ENCODE measurements at places on chromosomes 7 and 10.

DNA sequence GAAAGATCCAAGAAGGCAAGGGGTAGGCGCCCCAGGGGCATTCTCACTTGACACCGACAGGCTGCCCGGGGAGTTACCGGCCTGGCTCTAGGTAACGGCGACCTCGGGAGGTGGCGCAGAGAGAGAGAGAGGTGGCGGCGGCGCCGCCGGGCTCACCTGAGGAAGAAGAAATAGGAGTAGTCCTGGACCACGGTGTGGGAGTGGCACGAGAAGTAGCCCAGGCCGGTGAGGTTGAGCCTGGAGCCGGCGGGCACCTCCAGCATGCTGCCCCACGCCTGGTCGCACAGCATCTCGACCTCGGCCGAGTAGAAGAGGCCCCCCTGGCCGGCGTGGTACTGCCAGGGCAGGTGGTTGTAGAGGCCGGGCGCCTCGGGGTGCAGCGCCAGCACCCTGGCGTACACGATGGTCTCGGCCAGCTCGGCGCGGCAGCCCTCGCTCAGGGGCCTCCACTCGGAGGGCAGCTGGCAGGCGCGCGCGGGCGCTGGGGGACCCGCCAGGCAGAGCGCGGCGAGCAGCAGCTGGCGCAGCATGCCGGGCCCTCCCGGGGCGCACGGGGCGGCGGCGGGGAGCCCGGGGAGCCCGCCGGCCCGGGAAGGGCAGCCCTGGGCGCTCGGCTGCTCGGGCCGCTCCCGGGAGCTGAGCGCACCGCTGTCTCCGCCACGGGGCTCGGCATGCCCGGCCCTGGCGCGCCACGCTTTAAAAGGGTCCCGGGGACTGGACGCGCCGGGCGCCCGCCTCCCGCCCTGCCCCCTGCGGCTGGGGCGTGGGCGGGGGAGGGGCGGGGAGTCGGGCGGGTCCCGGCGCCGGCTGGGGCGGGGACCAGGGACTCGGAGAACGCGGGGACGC lies at the start of gene CCDC3:
Gene CCDC3 (minus strand): TSS at position 673 of the 846 bp plus-strand sequence. CDS start 143 bp downstream, at position 530.
- DNase-seq = peak; percentile 24

DNA sequence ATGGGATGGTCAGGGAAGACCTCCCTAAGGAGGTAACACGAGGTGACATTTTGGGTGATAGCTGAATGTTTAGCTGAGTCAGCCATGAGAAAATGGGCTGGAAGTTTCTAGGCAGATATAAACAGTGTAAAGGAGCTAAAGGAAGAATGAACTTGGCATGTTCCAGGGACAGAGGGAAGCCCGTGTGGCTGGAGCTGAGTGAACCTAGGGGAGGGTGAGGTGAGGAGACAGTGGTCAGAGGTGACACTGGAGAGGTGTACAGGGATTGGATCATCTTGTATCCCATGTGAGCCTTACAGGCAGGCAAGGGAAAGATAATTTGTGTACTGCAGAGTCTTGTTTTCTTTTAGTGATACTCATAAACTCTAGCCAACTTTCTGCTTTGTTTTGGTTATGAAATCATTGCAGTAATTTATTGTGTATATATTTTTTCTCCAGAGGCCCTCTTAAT lies 1.8 kb downstream of the STARD3NL start:
- peak; percentile 50 for DNase-seq

- DNase-seq = no peak
Observed at GRCh38 chr7:26688936-26689506, 175.4 kb downstream of the SKAP2 start.

DNA sequence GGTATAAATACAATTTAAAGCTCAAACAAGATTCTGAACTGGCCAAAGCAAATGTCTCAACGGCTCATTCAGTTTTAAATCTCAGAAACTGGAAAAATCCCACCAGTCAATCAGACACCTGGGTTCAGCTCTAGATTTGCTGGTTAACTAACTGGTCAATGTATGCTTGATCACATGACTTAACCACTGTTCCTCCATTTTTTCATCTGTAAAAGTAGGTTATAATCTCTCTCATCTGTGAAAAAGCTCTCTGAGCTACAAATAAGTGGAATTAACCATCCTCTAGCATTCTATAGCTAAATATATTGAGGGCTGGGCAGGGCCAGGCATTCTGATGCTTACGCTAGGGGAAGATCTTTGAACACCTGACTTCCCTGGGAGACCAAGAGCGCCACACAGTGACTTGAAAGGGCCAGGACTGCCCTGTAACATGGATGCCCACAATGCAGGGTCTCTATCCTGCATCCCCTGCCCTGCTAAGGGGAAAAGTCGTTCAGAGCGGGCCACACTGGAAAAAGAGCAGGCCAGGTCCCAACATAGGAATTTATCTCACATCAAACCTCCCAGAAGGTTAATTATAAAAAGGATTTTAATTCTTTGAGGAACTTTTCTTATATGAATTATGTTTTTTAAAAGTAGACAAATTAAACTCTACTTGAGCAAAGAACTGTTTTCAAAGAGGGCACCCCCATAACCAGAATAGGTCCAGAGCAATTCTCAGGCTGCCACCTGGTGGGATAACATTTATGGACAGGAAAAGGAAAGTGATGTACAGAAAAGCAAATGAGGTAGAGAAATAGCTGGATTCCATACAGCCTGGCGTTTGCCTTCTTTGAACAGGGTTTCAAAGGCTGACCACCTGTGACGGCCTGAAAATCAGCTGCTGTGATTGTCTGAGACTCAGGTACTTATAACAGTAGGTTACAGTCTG lies 1.8 kb downstream of the RP9 start:
- DNase-seq = peak; percentile 42

- DNase-seq = no peak
Observed at GRCh38 chr7:35384761-35385700, 131.1 kb upstream of the TBX20 start.

- DNase-seq = no peak
Observed at GRCh38 chr7:18390535-18390907, 105.0 kb upstream of the HDAC9 start.

DNA sequence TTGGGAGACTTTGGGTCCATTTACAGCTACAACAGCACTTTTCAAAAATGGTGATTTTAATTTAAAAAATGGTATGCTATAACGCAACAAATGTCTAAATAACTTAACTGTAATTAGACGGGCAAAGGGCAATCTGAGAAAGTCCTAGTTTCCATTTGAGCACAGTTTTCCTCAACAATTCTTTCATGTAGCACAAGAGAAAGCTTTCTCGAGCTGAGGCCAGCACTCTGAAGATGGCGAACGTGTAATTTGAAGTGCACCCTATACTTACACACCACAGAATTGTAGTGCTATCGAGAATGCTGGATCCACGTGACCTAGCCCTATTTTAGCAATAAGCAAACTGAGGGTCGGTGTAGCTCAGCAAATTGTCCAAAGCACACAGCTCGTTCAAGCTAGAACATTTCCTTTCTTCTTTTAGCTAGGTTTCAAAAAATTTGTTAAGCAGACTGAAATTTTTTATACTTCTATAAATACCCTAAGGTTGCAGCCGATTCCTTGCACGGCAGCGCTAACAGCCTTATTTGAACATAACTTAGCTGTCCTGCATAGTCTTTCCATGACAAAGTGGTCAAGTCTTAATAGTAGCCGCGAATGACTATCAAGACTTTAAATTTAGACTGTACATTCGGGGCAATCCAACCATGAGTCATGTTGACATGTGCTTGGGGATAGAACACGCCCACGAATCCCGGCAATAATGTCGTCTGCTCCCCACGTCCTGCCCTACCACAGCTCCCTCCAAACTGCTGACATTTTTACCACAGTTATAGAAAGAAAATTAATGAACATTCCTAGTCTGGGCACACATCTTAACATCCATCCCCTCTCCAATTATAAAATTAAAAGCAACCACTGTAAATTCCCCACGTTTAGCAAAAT lies 10.0 kb downstream of the KLF6 start:
- peak; percentile 95 for DNase-seq

DNA sequence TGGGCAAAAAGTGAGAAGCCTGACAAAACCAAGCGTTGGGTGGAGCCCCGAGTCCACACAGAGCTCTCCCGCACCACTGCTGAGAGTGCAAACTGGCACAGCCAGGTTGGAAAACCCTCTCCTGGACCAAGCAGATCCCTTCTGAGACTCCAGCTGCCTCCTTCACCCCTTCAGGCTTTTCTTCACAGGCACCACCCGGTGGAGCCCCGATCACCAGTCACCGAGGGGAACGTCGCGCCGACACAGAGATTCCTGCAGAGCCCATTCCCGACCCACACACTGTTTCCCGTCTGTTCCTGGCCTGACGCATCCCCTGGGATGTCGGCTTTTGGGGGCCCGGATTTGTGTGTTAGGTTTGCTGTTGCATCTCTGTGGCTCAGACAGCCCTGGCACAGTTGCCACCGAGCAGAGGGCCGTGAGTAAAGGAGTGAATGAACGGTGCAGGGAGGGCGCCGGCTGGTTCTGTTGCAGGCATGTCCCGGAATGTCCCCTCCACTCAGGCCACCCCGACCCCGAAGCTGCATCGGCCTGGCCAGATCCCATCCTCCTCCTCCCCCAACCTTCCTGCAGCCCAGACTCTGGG lies 51.0 kb upstream of the INPP5A start:
- no peak for DNase-seq

DNA sequence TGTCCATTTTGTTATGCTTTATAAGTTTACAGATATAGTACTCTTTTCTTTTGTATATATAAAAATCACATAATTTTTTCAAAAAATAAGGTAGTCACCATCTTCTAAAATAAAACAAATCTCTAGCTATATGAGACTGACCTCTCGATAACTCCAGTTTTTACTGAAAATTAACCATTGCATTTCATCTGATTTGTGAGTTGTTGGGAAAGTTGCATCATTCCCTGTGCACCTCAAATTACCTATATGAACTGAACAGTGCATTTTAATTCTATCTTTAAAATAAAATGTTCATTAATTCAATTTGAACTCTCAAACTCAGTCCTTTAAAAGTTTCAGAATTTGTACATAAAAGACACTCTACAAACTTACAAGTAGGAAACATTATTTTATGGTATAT lies 86.0 kb downstream of the VWDE start:
- DNase-seq = no peak

DNA sequence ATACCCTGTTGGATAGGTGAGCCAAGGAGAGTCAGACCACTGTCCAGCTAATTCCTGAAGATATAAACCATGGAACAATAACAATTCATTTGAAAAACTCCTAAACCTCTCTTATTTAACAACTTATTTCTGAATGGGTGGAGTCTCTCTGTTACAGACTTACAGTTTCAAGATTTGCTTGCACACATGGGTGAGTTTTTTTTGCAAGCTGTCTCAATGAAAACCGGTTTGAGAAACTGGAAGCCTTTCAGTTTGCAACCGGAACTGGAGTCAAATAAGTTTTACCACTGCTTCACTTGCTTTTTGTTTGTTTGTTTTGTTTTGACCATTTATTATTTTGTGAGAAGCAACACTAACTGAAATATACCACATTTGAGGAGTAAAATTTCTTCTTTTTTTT lies 243.8 kb downstream of the MTERF1 start:
- DNase-seq = no peak

DNA sequence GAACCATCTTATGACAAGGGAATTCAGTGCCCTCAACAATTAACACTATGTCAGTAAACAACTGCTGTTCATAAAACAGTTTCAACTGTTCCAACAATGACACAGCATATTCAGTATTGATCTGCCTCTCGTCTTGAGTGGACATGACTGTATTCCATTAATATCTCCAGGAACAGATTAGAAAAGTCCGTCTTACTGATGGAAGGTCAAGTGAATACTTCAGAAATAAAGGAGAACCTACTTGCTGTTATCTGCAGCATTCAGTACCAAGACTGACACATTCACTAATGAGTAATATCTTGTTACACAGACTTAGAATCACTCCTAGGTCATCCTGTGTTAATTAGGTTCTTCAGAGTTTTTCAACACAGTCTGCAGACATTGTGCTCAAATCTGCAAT lies 12.1 kb downstream of the KBTBD2 start:
- DNase-seq = no peak

DNA sequence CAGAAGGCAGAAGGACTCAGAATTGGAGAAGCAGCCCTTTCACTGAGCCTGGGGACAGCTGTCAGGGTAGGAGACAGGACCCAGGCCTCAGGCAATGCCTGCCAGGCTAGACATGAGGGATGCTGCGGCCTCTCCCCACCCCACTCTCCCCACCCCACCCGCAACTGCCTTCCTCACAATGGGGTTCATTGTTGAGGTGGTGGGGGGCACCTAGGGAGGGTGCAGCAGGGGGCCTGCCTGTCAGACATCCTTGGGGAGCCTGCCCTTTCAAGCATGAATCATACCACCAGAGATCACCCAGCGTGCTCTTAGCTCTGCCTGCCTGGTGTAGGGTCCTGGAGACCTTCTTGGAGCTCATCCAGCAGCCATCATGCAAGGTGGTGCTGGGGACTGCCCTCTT lies at the start of gene C10orf62:
Gene C10orf62 (plus strand): TSS at position 243 of the 400 bp plus-strand sequence. CDS start 177 bp downstream, outside the sequence.
- DNase-seq = no peak

DNA sequence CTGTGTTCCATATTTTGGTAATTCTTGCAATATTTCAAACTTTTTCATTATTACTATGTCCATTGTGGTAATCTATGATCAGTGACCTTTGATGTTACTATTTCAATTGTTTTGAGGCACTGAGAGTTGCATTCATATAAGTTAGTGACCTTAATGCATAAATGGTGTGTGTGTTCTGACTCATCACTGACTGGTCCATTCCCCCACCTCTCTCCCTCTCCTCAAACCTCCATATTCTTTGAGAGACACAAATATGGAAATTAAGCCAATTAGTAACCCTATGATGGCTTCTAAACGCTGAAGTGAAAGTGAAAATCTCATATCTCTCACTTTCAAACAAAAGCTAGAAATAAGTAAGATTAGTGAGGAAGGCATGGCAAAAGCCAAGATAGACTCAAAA lies 739.6 kb downstream of the CCSER2 start:
- no peak for DNase-seq

GRCh38 chr10:98925651-98926050 lies 310.0 kb downstream of the HPSE2 start:
- no peak for DNase-seq

DNA sequence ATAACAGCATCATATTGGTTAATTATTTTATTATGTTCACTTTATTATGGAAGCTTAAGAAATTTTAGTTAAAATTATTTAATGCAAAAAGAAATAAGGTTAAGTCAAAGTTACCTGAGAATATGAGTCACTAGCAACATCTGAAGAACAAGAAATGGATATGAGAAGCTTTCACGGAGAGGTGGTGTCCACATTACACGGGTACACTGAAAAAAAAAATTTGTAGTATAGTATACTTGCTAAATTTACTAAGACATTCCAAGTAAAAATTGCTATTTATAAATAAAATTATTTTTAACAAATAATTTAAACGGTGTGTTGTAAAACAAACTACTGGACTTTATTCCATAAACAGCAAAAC lies 63.9 kb downstream of the DPY19L1 start:
- DNase-seq = no peak

- DNase-seq = no peak
Observed at GRCh38 chr10:127612-128432, 7.4 kb upstream of the ZMYND11 start.

GRCh38 chr10:122139627-122140170 lies 131.4 kb upstream of the BTBD16 start:
- no peak for DNase-seq

All from fibroblast of lung (primary cell).